ENCODE measurements at places on chromosomes 12 and 14. TPM values are rescaled to one million over a fixed set of nuclear protein-coding genes. Genes with fewer than 3 reads are reported as not detected.

DNA sequence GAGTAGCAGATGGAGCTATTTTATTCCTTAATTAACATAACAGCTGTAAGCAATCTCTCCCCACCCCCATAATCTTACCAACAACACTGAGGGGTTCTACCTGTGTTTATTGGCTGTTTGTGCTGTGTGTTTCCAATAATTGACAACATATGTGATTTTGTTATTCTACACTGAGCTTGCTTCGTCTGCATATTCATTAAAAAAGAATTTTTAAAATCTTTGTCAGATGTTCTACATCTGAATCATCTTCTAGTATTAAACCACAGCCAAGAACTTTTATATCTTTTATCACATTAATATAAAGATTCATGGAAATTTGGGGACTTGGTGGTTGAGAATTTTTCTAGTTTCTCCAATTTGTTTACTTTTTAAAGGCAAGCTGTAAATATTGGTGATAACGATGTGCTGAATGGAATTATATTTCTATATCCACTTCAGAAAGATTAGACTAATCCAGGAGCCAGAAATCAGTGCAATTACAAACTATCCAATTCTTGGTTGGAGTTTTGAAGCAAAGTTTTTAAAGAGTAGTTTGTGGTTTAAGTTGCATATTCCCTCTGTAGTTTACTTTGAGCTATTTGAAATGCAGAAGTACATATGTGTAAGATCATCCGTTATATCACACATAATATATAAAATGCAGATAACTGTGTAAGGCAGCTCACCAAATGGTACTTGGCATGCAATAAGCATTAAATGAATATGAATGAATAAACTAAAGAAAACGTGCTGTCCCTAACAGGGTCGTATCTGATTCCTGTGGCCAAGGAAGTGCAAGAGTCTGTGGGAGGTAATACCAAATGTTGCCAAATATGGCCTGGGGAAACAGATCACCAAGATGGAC is 206.9 kb downstream of the PELI2 start:
- H3K4me1 ChIP-seq: no peaks in the 10 kb centered on the region
- H3K27ac ChIP-seq: no peak overlapping the region
- H3K4me3 ChIP-seq: no peak overlapping the region
- no peaks in the 10 kb centered on the region for H3K27me3 ChIP-seq
- no peak for DNase-seq

DNA sequence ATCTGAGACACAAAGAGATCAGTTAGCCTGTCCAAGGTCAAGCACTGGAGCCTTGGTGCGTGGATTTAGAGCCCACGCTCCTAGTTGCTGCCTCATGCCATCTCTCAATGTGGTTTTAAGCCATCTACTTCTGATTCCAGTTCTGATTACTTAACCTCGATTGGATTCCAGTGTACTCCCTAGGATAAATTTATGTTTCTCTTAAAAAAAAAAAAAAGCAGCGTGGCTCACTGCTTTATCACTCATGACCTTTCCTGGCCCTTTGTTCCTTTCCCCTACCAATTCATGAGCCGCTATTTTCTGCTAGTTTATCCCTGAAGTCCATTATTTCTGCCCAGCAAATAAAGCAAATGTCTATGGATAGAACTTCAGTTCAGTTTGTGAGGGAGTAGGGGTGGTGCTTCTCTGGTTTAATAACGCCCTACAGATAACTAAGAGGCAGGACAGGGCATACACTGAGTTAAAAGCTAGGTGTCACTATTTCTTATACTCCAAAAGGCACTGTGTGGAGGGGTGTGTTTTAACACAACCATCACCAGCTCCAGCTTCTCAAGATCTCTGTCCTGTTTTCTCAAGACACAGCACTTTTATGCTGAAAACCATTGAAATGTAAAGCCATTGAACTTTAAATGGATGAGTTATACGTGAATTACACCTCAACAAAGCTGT is 9.8 kb upstream of the PARP11 start:
- H3K4me3 ChIP-seq: no peak overlapping the region
- H3K27me3 ChIP-seq: no peaks in the 10 kb centered on the region
- H3K27ac ChIP-seq: no peak overlapping the region
- no peak for DNase-seq

DNA sequence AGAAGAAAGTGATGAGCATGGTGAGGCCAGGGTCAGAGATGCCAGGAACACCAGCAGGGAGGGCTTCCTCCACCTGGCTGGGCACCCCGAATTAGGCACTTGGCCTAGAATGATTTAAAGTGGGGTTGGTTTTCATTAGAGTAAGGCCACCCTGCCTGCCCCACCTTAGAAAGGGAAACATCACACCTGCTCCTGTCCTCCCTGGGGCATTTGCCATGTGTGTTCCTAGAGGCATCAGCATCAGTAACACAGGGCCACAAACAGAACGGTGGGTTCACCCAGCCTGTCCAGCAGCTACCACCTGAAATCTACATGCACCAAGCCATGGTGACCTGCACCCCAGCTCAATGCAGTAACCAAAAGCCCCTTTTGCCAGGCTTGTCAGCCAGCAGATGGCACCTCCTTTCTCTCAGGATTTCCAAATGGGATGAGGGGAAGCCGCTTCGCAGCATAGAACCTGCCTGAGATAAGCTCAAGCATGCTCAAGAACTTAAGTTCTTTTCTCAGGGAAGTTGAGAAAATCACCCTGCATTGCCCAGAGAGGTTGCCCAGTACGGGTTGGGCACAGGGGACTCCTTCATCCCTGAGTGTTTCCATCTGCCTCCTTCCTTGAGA is 338.8 kb downstream of the DPF3 start:
- no peak overlapping the region for H3K27ac ChIP-seq
- H3K27me3 ChIP-seq: no peaks in the 10 kb centered on the region
- H3K4me1 ChIP-seq: no peaks in the 10 kb centered on the region

DNA sequence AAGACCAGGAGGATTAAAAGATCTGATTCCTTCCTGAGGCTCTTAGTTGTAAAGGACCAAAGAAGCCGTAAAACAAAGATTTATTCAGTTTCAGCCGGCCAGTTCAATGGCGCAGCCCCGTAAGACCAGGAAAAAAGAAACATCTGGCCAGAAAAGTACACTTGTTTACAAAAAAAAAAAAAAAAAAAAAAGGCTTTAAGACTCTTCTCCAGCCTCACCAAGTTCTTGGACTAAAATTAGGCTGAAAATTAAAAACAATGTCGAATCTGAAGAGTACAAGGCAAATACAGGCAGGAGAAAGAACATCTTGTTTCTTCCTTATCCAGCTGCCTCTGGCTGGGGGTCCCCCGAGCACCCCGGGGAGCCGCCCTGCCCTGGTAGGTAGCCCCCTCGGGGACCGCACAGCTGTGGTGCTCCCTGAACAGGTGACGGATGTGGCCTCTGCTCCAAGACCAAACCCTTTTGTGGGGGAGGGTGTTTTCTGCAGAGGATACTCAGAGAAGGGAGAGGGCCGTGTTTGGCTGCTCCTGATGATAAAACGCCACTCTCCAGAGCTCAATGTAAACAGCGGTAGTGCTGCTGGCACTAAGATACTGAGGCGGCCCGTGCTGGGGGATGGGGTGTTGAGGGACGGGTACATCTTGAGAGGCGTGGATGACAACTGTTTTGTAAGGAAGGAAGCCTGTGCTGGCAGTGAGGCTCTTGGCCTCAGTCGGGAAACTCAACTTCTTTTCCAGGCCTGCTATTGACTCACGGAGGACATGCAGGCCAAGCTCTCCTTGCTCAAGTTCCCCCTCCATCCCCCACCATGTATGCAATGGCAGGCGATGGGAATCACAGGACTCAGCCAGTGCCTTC is 201.0 kb upstream of the DIO3 start:
- peak; percentile 40 for DNase-seq
- no peaks in the 10 kb centered on the region for H3K36me3 ChIP-seq
- H3K27ac ChIP-seq: no peak overlapping the region
- no peak overlapping the region for H3K4me3 ChIP-seq
- no peaks in the 10 kb centered on the region for H3K27me3 ChIP-seq
- no peaks in the 10 kb centered on the region for H3K4me1 ChIP-seq

DNA sequence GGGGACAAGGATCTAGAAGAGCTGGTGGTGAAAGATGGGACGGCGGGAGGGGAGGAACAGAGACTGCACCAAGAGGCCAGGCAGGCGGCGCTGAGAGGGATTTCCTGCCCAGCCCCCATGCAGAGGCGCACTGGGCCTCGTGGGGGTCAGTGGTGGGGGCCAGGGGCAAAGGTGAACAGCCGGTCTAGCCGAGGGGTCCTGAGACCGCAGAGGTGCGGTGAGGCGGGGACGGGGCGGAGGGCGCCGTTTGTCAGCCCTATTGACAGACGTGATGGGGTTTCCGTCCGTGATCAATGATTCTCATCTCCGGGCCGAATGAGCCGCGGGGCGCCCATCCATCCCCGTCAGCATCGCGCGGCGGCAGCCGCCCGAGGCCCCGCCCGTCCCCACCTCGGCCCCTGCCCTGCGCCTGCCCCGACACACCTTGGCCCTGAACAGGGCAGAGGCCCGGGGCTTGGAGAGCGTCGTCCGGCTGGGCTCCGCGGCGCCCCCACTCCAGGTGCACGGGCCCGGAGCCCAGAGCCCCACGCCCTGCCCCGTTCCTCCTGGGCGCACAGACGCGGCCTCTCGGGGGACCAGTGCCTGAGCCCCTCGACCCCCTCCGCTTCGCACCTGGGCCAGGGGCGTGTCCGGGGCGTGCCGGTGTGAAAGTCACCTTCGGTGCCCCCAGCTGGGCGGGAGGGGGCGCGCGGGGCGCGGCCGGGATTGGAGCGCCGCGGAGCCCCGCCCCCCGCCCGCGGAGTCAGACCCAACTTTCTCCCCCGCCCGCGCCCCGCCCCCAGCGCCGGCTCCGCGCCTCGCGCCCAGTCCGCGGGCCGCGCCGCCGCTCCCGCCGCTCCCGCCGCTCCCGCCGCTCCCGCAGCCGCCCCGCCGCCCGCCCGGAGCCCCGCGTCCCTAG is at the start of gene NXPH4:
Gene NXPH4 (plus strand): TSS at position 781 of the 898 bp plus-strand sequence. CDS start 176 bp downstream, outside the sequence.
- H3K27me3 ChIP-seq: peaks cover 30% of the 10 kb centered on the region
- H3K36me3 ChIP-seq: no peaks in the 10 kb centered on the region
- DNase-seq: peak; percentile 50
- H3K4me3 ChIP-seq: no peak within 1 kb of the TSS
- H3K27ac ChIP-seq: no peak within 1 kb of the TSS

DNA sequence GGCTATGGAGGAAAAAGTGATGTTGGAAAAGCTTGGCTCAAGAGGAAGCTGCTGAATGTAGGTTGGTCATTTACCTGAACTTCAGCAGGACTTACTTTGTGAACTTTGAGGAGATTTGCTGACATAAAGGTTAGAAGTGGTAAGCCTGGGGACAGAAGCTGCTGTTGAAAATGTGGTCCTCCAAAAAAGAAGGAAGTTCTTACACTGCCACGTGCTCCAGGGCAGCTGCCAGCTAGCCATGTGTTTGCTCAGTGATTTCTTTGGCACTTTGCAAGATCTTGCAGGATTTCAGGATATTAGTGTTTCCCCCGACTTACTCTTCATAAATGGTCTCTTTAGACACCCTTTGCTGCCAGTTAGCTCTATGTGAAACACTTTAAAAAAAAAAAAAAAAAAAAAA is 14.8 kb upstream of the DYRK2 start:
- DNase-seq: no peak
- H3K36me3 ChIP-seq: no peaks in the 10 kb centered on the region
- no peak overlapping the region for H3K4me3 ChIP-seq
- H3K27me3 ChIP-seq: no peaks in the 10 kb centered on the region
- no peak overlapping the region for H3K27ac ChIP-seq
- H3K4me1 ChIP-seq: no peaks in the 10 kb centered on the region

DNA sequence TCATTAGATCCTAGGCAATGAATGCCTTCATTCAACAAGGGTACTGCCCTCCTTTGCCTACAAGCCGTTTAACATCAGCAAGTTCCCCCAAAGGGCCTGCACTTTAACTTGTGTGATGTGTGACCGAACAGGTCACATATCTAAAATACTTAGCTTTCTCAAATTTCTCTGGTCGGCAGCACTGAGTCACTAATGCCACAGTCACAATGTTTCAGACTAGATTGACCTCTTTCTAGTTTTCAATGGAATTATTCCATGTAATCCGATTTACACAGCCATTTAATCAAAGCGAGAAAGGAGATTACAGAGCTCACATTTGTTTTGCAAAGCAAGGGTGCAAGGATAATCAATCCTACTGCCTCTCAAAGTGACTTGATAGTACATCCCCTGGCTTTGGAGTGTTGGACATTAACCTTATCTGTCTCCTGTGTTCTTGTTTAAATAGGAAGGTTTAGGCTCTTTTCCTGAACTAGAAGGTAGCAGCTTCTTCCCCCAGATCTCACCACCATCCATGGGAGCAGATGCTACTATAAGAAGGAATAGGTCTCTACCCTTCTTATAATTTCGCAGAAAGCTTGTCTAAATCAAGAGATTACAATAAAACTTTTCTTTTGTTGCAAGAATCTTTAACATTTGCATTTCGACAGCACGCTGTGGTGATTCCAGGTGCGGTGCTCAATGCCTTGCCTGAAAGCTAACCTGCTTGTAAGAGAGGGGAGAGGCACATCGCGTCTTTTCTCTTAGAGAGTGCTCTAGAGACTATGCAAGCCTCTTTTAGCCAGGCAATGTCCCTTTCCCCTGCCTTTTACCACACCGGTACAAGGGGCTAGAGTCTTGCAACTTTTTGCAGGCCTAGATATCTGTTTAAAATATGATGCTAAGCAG is 1.8 kb downstream of the KITLG start:
- H3K27ac ChIP-seq: peak overlapping the region; percentile 14
- H3K4me3 ChIP-seq: no peak overlapping the region
- DNase-seq: peak; percentile 6
- peaks cover 35% of the 10 kb centered on the region for H3K4me1 ChIP-seq
- no peaks in the 10 kb centered on the region for H3K36me3 ChIP-seq

DNA sequence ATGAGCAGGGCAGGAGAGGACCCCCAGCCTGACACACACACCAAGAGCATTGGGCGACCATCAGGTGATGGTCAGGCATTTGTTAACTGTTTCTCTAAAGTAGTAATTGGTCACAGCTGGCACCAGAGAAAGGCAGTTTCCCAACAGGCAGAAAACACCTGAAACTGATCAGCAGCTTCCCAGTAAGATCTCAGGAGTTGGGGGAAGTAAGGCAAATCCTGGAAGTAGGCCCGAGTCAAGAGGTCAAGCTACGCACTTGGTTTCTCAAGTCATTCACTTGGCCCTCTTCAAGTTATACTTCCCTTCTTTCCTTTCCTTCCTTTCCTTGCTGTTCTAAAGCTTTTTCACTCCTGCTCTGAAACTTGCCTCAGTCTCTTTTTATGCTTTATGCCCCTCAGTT is 135.8 kb downstream of the SSPN start:
- H3K27ac ChIP-seq: no peak overlapping the region
- H3K4me1 ChIP-seq: no peaks in the 10 kb centered on the region
- H3K27me3 ChIP-seq: no peaks in the 10 kb centered on the region
- H3K36me3 ChIP-seq: no peaks in the 10 kb centered on the region
- no peak overlapping the region for H3K4me3 ChIP-seq
- DNase-seq: no peak

- no peak overlapping the region for H3K4me3 ChIP-seq
- peaks cover 3% of the 10 kb centered on the region for H3K4me1 ChIP-seq
- DNase-seq: peak; percentile 57
- H3K36me3 ChIP-seq: no peaks in the 10 kb centered on the region
- no peaks in the 10 kb centered on the region for H3K27me3 ChIP-seq
Measured at GRCh38 chr12:130013771-130014484, 110.1 kb upstream of the TMEM132D start.

- H3K36me3 ChIP-seq: no peaks in the 10 kb centered on the region
- no peak for DNase-seq
- no peak overlapping the region for H3K4me3 ChIP-seq
- no peaks in the 10 kb centered on the region for H3K4me1 ChIP-seq
- no peaks in the 10 kb centered on the region for H3K27me3 ChIP-seq
- H3K27ac ChIP-seq: no peak overlapping the region
Measured at GRCh38 chr14:32436993-32437392, 107.9 kb downstream of the AKAP6 start.

The MMP17 gene
- 6.7 TPM for total RNA-seq

The CACNA1C gene
- total RNA-seq: 2.3 TPM

The GALNT6 gene
- 9.3 TPM for total RNA-seq
